ENCODE measurements at places on chromosomes 2 and 18.

GRCh38 chr2:2270808-2271415, 60.2 kb downstream of the MYT1L start:
- no peak for DNase-seq

DNA sequence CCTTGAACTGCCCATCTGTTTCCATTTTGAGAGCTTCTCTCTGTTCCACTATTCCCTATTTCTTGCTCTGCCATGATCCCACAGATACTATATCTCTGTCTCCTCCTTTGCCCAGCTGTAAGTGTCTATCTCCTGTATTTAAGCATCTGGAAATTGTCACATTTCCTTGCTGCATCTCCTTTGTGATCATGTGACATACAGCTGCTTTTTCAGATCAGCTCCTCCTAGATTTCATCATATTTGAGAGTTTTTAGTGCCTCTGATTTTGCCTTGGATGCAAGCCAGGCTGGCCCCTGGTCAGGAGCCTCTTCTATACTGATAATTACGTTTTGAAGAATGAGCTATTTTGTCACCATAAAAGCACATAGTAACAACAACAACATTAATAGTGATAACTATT, 131.7 kb upstream of the TNP1 start:
- DNase-seq = no peak

DNA sequence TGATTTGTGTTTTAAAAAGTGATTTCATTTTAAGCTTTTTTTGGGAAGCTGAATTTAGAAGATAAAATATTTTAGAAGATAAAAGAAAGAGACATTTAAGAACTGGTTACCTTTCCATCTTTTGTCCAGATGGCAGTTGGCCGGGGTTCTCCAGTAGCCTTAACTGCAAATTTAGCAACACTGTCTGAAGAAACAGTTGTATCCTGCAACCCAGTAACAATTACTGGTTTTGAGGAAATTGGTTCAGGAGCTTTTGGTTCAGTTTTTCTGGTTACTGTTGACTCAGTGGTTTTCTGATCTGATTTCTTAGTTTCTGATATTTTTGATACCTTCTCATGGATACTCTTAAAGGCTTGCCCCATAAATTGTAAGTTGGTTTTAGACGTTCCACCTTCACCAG, 49.9 kb downstream of the PLEKHA3 start:
- DNase-seq = no peak

DNA sequence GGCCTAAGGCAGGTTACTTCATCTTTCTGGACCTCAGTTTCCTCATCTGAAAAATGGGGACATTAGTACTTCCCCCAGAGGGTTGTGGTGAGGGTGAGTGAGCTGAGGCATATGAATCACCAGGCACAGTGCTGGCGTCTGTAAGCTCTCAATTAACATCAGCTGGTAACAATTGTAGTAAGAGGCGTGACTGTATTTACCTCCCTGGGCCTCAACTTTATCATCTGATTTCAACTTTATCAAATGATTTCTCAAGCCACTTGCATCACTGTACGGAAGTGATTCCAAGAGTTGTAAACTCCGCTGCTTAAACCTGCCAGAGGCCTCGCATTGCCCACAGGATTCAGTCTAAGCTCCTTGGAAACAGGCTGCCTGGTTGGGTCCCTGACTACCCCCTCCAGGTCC, 53.6 kb upstream of the PKDCC start:
- DNase-seq = no peak

DNA sequence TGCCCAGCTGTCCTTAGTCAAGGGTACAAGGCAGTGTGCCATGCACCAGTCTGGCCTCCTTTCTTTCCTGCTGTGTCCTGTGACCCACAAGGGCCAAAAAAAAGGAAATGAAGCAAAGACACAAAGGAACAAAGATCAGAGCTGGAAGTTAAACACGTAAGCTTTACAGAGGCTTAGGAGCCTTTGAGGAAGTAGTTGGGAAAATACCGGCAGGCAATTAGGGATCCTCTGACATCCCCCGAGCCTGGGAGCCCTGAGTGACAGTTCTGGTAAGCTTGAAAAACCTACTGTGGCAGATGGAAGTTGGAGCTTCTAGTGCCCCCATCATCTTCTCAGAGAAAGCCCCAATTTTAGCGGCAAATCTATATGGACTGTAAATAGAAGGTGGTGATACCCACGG, 78.5 kb downstream of the SPRED2 start:
- no peak for DNase-seq

DNA sequence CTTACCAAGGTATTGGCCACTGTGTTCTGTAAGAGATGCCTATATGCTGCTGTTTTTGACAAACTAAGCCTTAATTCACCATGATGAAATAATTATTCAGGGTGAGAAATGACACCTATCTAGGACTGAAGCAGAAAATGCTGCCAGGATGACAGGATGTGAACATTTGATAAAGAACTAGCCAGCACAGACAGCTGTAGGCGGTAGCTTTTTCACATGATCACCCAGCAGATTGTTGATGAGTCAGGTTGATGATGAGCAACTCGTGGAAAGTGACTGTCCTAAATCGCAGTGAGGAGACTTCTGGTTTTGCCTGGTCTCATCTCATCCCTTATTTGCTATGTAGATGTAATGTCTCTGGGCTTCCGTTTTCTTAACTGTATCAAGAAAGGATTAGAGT, 144.1 kb downstream of the PRPF40A start:
- no peak for DNase-seq

GRCh38 chr2:209762563-209762962, 9.1 kb upstream of the UNC80 start:
- no peak for DNase-seq

GRCh38 chr2:190679813-190680591, 31.1 kb downstream of the NAB1 start:
- peak; percentile 14 for DNase-seq

DNA sequence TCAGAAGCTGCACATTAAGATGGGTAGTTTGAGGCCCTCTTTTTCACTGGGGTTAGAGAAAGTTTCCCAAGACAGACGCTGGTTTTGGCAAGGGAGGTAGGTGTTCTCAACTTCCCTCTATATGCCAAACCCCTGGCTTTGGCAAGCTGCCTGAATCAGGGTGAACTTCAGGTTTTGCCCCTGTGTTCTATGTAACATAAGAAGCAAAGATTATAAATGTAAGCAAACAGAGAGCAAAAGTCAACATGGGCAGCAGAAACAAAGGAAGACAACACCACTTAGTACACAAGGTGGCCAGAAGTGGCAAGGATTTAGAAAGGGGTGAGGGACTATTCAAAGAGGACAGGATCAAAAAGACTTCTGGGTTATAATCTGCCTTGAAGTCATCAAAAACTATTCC, 70.5 kb upstream of the TFCP2L1 start:
- no peak for DNase-seq

DNA sequence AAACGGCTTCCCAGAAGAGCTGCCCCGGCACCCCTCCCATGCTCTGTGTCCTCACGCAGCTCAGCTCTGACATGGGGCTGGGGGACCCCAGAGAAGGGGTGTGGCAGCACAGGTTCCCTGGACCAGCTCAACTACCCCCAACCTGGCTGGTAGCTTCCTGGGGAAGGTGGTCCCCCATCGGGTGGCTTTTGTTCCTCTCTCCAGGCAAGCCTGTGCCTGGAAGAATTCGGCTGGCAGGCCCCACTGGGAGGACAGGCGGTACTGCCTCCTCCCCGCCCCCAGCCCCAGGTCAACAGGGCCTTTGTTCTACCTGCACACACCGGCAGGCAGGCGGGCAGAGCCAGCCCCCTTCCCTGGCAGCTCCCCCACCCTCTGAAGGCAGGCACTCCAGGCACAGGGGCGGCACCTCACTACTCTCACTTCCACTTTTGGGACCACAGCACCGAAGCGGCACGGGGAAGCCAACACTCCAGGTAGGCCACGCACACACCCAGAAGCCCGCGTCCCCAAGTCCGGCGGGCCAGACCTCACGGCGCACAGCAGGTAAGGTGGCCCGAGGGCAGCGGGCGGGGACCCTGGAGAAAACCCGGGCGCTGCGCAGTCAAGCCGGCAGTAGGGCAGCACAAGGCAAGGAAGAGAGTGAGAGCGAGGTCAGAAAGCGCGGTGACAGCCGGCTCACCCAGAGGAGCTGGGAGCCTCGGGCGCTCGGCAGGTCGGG, 1.3 kb downstream of the HS6ST1 start:
- DNase-seq = no peak

GRCh38 chr2:101076581-101076980, 74.5 kb downstream of the RPL31 start:
- DNase-seq = no peak

GRCh38 chr2:237159006-237159911, 73.6 kb downstream of the COPS8 start:
- DNase-seq = no peak

DNA sequence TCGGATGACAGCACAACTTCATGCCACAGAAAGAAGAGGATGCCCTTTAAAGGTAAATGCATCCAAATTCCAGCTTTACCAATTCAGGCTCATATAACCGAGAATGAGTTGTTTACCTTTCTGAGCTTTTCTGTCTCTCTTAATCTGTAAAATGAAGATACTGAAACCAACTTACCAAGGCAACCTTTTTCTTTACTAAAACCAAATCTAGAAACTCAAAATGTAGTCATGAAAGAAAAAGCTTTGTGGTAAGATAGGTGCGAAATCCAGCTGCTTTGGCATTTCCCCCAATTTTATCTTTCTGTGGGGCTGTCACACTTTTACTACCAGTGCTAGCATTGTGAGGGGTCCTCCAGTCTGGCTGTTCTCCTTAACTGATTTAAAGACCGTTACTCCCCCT, 240.4 kb downstream of the IKZF2 start:
- DNase-seq = no peak

DNA sequence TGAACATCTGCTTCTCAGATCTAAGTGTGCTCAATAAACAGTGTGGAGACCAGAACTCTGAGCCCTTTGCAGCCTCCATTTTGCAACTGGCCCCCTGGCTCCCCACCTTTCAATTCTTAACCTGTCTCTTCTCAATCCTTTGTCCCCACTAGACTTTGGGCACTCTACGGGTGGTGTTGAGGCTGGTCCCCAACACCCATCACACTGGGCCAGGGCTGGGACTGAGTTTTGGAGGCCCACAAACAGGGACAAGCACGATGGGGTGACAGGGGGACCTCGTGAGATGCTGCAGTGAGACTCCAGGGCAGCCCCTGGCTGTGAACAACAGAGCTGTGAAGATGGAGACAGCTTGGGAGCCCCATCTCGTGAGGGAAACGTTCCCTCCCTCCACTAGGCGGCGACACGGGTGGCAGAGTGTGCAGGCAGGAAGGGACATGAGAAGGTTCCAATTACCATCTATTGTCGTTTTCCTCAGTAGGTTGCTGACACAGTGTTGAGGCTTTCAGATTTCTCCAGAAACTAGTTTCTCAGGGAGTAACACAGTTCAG, 1.2 kb downstream of the ANKMY1 start:
- DNase-seq = peak; percentile 52

GRCh38 chr2:197504512-197504911, 4.3 kb downstream of the HSPE1 start:
- DNase-seq = no peak

DNA sequence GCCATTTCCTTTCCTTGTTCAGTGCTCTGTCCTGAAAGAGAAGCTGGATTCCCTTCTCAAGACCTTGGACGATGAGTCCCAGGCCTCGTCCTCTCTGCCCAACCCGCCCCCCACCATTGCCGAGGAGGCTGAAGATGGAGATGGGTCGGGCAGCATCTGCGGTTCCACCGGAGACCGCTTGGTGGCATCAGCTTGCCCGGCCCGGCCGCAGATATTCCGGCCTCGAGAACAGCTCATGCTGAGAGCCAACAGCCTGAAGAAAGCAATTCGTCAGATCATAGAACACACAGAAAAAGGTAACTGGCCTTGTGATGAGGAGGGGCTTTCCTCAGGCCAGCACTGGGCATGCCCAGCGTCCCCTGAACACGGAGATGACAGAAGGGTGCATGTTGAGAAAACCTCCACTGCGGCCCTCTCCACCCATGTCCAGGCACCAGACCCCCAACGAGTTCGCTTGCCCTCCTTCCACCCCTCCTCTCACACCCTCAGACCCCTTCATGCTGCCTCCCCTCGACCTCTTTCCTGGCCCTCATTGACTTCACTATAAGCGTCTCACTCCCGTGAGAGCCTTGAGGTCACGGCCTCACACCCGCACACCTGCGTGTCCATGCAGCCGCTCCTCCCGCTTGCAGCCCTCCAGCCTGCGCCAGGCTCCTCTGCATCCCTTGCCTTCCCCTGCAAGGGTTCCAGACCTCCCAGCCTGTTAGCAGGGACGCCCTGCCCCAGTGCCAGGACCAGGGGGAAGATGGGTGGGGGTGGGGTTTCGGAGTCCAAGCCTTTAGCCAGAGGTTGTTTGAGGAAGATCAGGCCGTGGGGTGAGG, 95.0 kb downstream of the DGKD start:
- no peak for DNase-seq

DNA sequence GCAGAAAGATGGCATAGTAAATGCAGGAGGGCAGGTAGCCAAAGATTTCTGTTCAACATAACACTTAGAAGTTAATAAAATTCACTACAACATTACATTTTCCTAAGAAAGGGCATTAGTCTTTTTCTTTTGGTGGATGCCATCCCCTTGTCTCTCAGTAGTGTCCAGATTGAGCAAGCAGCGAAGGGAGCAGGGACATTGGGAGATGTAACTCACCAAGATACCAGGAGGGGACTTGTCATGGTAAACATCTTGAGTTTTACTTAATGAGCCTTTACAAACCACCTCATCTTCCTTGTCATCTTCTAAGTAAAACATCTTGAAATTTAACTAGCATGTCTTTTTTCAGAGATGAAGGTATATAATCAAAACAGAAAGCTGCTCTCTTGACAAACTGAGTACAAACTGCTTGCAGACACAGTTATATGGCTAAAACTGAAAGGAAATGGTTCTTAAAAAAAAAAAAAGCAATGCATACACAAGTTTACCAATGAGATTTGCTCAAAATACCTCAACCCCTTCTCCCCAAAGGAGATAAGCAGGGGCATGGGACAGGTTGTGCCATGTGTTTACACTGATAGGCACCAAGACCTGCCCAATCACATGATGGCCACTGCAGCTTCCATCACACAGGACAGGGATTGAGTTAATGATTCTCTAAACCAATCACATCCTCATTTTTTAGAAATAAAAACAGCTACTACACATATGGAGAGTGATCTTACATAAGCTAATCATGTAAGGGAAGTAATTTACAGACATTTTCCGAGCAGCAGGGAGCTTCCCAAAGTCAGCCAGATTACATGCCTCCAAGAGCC, 30.3 kb downstream of the LPIN2 start:
- no peak for DNase-seq

- no peak for DNase-seq
Observed at GRCh38 chr18:67483237-67483636, 33.3 kb downstream of the DSEL start.

GRCh38 chr2:227183657-227184367, 19.4 kb downstream of the COL4A3 start:
- DNase-seq = no peak

DNA sequence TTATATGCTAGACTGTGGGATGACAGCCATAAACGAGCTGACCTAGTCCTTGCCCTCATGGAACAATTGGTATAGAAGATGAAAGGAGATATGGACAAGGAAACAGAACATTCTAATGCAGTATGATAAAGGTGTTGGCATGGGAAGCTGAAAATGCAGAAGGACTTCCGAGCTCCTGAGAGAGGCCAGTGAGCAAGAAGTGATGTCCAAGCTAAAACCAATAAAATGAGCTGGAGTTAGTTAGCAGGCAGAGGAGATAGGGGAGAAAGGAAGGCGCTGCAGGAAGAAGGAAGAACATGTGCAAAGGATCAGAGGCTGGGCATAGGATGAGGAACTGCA, 64.5 kb downstream of the BOD1L2 start:
- no peak for DNase-seq

- DNase-seq = no peak
Observed at GRCh38 chr18:12028674-12029073, 47.4 kb downstream of the IMPA2 start.

- DNase-seq = no peak
Observed at GRCh38 chr18:13545955-13546354, 180.4 kb downstream of the FAM210A start.

- no peak for DNase-seq
Observed at GRCh38 chr2:7233126-7233525, 315.9 kb downstream of the RNF144A start.

Data from stimulated activated CD8-positive, alpha-beta memory T cell treated with anti-CD3 and anti-CD28 coated beads, Interleukin-2, amount 100 ng/mL, for 1 hour (primary cell).